ENCODE measurements at places on chromosomes 16 and 17.

- peak; percentile 89 for DNase-seq
Measured at GRCh38 chr16:30092373-30093010, 768 bp upstream of the TBX6 start.

DNA sequence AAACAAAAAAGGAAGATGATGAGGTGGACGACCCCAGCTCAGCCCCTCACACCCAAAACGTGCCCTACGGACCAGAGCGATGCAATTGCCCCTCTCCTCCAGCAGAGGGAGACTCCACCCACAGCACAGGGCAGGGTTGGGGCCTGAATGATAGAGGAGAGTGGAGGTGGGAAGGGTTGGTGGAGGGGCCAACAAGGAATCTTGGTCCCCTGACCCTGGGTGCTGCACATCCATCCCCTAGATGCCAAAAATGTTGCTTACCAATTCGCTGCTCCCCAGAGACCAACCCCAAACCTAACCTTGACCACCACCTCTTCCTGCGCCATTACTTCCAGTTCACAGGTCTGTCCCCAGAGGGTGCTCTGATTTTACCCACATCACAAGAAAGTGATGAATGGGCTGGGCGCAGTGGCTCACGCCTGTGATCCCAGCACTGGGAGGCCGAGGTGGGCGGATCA is 12.9 kb downstream of the P2RX5 start:
- peak; percentile 51 for DNase-seq

GRCh38 chr16:82651921-82652601 is 25.3 kb downstream of the CDH13 start:
- no peak for DNase-seq

DNA sequence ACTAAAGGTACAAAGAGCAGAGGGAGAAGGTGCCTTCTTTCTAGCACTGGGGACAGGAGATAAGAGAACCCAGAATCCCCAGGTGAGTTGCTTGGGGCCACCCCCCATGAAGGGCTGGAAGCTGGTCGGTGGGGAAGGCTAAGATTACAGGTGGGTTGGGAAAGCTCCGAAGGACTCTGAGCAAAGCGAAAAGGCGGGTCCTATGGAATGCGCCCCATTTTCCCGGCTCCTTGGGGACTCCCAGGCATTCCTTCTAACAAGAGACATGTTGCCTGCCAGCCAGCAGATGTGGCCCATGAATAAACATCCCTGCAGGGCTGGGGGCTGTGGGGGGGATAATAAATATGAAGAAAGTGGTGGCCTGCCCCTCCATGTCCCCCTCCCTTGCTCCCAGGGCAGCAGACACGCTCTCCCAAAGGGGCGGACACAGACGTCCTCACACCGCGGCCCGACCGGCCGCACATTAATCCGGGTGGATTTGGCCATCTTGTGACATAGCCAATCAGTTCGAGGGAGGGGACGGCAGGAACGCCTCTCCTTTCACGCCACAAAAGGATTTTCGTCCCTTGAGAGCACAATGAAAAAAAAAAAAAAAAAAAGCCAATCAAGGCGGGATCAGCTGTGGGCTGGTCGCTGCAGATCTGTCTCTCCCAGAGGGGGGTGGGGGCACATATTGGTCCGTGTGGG is 98.5 kb downstream of the SOX9 start:
- DNase-seq: no peak

- peak; percentile 85 for DNase-seq
Measured at GRCh38 chr16:30921748-30922419, 1.5 kb upstream of the FBXL19 start.

DNA sequence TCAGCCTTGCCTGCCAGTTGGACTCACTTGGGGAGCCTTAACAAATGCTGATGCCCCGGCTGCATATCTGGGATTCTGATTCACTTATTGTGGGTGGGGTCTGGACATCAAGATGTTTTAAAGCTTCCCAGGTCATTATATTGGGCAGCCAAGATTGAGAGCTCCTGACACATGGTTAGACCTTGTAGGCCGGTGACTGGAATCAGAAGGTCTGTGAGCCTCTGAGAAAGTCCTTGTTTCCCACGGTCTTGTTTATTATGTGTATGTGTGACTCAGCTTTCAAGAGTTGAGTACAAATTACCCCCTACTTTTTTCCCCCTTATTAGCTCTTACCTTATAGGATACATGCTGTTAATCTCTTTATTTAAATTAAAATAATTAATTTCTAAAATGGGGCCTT is 103.5 kb downstream of the ABCC1 start:
- DNase-seq: no peak

GRCh38 chr17:79098282-79098867 is 23.8 kb downstream of the ENGASE start:
- DNase-seq: no peak

DNA sequence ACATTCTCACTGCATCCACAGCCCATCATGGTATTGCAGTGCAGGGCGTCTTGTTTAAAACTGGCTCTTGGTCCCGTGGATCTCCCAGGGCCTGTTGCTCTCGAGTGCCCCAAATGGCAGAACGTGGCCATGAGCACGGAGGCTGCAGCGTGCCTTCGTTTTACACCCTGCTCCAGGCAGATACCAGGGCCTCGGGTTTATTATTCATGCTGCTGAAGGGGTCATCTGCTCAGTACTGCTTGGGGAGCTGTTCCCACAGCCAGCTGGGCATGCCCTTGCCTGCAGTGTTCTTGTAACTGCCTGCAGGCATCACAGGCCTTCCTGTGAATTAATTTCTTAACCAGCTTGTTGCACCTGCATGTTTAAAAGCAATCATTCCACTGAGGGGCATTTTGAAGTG is 129.7 kb upstream of the CHMP6 start:
- DNase-seq: no peak

Measured in CD4-positive, alpha-beta T cell treated with Interferon gamma for 1 hour (primary cell).